ENCODE measurements at places on chromosomes 4 and X.
A peak's percentile ranks its signal among the peaks of the same experiment; 100 is the strongest.

- no peak for DNase-seq
Measured at GRCh38 chrX:15204130-15204751, 65.6 kb downstream of the ASB9 start.

GRCh38 chrX:11309220-11309619, 16.0 kb downstream of the AMELX start:
- no peak for DNase-seq

DNA sequence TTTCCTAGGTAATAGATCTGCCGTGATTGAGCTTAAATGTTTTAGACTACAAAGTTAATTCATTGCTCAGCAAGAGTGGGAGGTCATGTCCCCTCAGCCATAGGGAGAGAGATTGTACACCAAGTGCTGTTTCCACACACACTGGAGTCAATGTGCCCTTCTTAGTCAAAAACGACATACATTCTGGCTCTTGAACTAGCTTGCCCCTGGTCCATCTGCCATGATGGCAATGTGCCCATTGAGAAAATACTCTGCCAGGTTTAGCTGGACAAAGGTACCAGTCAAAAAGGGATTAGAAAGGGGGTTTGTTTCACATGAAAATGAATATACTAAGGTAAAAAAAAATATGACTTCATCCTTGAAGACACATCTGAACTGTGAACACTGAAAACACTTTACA, 377.1 kb upstream of the ADGRL3 start:
- no peak for DNase-seq

DNA sequence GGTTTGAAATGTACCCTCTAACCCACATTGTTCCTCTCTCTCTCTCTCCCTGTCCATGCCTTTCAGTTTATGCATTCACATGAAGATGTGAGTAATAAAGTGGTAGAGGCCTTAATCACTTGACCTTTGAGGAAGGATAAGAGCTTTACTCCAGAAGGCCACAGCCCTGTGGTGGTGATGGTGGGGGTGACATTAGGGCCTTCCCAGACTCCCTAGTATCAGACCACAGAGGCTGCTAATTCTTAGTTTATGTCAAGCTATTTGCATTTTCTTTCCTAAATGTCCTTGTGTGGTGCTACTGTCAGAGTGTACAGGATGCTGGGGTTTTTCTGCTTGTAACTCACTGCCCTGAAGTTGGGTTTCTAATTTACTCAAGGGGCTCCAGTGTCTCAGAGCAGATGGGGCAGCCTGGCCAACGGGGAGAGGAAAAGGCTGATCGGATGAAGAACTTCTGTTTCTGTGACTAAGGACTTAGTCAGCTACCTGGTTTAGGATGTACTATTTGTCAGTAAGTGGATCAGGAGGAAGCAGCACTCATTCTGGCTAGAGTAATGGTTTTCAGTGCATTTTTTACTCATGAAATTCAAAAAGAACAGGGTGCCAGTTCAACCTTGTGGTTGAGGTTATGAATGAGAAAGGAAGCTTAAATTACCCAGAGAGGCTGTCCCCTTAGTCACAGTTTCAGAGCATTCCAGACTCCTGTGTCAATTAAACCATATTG, 509.6 kb upstream of the DIPK2B start:
- DNase-seq = peak; percentile 66

DNA sequence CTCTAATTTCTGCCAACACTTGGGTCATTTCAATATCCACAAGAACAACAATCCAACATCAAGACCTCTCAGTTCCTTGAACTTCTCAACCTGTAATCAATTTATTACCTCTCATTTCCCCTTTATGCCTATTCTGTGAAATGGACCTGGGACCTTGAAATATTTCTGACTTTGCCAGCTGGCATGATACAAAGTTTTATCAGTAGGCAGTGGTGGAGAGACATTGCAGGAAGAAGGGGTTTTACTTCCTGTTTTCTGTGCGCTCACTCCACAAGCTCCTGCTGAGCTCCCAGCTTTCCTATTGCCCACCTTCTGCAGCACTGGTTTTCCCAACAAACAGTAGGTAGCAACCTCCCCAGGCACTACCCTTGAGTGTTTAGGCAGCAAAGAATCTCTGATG, 3.5 kb upstream of the ARHGEF6 start:
- peak; percentile 45 for DNase-seq

DNA sequence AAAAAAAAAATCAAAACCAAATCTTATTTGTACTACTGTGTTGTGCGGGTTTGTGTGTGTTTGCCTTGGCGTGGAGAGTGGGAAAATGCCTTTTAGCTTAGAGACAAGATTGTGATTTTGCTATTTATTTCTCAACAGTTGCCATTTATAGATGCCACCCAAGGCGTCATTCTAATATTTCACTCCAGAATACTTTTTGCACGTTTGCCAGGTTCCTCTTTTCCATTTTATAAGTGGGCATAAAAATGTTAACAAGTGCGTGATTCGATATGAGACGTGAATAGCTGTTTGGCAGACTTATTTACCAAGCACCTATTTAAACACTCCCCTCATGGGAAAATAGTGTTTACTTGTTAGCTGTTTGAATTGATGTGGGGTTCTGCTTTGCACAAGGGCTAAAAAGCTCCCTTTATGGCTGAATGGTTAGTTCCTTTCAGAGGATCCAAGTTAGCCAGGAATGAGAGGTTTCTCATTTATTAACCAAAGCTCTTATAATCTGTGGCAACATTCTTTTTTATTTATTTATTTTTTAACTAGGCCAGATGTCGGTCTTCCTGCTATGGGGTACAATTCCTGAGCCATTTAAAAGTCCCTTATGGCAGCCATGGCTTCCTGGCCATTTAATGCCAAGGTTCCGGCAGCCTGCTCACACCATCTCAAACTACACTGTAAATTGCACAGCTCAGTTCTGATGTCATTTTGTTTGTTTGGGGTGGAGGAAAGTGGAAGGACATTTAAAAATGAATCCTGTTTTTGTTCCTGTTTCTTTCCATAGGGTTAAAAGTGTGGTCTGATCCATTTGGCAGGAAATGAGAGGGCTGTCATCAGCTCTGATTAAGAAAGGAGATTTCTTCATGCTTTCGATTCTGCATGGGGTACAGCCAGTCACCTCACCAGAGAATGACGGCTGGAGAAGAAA, 14.6 kb downstream of the SMIM20 start:
- peak; percentile 95 for DNase-seq

- DNase-seq = no peak
Measured at GRCh38 chr4:78665216-78665770, 110.9 kb upstream of the BMP2K start.

DNA sequence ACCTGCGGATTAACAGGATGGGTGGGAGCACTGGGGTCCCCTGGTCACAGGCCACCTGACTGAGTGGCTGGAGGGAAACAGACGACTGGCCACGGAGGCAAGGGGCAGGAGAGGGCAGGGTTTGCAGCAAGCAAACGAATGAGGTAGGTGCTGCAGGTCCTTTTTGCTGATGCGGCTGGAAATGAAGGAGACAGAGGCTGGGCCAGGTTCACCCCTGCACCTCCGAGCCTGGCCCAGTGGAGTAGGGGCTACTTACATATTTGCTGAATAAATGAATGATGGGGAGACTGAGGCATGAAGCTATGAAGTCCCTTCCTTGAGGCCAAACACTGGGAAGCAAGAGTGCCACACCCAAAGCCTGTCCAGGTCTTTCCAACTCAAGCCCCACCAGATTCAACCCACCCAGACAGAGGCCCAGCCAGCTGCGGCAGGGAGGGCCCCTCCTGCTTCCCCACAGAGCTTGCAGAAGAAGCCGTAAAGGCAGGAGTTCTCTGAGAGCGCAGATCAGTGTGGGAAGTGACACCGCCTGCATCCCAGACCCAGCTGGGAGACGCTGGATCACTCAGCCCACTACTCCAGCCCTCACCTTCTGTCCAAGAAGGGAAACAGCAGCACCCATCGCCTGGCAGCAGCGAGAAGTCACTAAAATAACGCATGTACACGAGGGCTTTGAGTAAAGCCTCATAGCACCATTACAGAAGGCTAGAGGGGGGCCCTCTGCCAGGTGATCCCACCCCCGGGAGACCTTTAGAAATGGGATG, 36.1 kb upstream of the C4orf50 start:
- no peak for DNase-seq

- no peak for DNase-seq
Measured at GRCh38 chr4:47577779-47578553, 92.9 kb downstream of the ATP10D start.

DNA sequence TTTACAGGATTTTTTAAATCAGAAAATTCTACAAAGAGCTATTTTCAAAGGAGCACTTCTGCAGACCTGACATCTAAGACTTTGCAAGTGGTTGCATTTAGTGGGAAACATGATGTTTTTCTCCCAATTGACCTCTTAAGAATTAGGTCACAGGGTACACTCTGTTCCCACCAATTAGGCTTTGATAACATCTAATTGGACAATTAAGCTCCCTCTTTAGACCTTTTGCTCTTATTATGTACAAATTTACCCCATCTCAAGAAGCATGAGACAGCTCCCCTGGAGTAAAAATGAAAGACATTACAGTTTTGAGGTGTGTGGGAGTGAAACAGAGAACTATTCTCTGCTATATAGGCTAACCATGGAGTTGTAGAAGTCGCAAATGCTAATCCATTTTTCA, 31.8 kb upstream of the AGA start:
- no peak for DNase-seq

GRCh38 chrX:34058005-34058404, 74.1 kb downstream of the FAM47A start:
- no peak for DNase-seq

- no peak for DNase-seq
Measured at GRCh38 chr4:25666031-25666630, 10.5 kb downstream of the SLC34A2 start.

- DNase-seq = no peak
Measured at GRCh38 chr4:38161208-38162113, 201.3 kb downstream of the PTTG2 start.

DNA sequence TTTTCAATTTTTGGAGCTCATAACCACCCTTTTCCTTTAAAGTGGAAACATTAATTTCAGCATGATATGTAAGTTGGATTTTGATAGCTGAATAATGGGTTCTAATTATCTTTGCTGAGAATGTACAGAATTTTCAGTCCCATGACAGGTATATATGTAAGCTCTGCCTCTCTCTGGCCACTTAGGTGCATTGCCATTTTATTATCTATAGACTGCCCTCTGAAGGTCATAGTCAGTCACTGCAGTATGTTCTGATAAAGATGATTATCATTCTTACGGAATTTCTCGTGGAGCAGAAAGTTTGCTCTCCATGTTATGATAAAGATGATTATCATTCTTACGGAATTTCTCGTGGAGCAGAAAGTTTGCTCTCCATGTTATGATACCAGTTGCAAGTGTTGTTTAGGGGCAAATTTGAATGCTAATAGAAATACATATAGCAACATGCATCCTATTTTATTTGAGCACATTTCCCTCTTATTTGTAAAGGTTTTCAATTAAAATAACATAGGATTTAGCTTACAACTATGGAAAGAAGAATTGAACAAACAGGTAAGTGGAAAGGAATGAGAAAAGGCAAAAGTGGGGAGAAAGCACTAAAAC, 10.4 kb downstream of the AFP start:
- peak; percentile 82 for DNase-seq

- DNase-seq = no peak
Measured at GRCh38 chrX:138769918-138770317, 58.4 kb upstream of the FGF13 start.

DNA sequence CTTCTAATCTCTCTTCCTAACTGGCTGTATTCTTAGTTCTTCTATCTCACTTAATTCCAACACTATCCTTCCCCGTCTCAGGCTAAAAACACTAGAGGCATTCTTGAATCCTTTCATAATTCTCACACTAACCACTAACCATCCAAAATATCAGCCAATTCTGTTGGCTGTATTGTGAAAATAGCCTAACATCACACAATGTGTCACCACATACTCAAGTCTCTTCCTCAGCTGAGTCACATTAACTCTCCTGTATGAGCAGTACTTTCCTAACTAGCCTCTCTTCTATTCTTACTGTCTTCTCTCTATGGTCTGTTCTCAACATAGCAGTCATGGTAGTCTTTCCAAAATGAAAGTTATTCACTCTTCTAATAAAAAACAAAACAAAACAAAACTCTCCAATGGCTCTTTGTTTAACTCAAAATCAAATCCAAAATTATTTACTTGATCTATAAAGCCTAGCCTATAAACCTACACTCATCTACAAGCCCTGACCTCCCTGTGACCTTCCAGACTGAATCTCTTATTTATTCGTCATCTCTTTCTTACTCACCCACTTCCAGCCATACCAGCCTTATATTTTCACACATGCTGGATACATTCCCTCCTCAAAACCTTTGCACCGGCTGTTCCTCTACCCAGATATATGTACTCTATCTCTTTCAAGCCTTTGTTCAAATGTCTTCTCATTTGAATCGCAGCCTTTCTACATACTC, 445.9 kb downstream of the TLL1 start:
- no peak for DNase-seq

- DNase-seq = no peak
Measured at GRCh38 chrX:109187473-109188168, 294.3 kb downstream of the GUCY2F start.

DNA sequence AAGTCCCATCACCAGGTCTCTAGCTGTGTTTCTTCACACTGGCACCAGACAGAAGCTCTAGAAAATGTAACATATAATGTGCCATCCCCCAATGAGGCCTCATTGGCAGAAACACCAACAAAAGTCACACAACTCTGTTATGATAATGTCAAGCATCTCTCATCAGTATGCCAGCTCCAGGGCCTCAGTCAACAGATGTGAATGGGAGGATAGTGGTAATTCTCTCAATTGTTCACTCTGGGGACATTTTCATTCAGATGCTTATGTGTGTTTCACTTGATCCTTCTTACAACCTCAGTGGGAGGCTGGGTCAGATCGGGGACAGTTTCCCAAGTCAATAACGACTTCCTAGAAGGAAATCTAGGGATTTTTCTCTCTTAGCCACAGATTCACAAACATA, 57.5 kb upstream of the SCOC start:
- DNase-seq = no peak

GRCh38 chr4:41360921-41361793, 104.4 kb downstream of the UCHL1 start:
- DNase-seq = peak; percentile 34

DNA sequence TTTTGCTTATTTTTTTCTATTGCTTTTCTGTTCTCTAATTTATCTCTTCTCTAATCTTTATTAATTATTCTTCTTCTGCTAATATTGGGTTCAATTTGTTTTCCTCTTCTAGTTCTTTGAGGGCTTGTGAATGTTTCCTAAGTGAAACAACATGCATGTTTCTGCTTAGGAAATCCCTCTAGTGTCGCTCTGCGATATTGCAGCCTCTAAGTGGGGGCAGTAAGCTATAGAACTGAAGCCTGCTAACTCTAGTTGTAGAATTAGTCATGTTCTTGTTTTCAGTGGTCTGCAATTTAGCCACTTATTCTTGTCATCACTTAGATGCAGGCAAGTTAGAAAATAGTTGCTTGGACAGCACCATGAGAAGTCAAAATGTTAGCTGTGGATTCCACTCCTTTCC, 222.6 kb downstream of the SPIN4 start:
- peak; percentile 1 for DNase-seq

DNA sequence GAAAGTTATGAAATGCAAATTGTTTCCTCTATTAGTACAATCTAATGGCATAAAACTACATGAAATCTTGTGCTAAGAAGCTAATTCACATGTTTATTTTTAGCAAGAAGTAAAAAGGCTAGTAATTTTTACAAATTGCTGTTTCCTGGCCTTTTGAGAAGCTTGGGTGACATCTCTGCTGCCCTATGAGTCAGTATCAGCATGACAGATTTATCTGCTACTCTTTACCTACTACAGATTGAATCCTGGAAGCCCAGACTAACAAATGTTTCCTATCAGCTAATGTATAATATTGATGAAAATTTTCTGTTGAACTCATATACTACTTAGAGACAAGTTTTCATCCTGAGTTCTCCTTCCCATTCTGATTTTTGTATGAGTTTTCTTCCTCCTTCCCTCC, 232.4 kb downstream of the DCTD start:
- no peak for DNase-seq

GRCh38 chrX:96611619-96612362, 72.9 kb upstream of the DIAPH2 start:
- DNase-seq = no peak
